RWPE1 (cell line): ENCODE measurements at places on chromosomes 7 and 10.

- no peak for DNase-seq
These were observed 744.7 kb upstream of the GALNT17 start for GRCh38 chr7:70387217-70387616.

- DNase-seq: no peak
These were observed 7.2 kb downstream of the NFE2L3 start for GRCh38 chr7:26159243-26159642.

DNA sequence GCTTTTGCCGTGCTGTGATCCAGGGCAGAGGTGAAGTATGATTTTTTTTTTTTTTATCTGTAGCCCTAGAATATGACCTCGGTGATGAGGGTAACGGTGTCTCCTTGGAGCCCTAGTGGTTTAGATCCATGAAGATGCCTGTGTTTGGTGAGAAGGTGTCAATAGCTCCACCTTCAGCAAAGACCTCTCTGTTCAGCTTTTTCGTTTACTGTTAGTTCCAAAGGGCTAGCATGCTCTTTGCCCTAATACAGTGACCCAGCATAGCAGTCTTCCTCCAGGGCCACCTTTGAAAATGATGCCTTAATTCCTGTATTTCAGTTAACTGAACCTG lies 746 bp upstream of the MRPS16 start:
- no peak for DNase-seq

- no peak for DNase-seq
These were observed 87.3 kb upstream of the TARP start for GRCh38 chr7:38360776-38361175.

- peak; percentile 68 for DNase-seq
These were observed 164.6 kb downstream of the ANKRD30A start for GRCh38 chr10:37289833-37290464.

DNA sequence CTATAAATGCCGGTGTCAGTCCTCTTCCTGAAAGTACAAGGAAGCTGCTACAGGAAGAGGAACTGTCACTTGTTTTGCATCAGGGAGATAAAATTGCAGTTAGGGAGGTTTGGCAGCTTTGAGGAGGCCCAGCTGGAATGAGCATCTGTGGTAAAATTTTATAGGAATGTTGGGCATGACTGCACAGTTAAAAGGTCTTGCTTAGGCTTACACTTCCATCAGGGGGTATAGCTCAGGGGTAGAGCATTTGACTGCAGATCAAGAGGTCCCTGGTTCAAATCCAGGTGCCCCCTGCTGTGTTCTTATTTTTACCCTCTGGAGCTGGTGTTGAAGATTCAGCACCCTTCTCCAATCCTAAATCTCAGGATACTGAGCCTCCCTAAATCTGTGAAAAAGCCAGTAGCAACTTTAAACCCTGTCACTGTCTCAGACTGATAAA lies 65.9 kb downstream of the ZNF467 start:
- DNase-seq: no peak

DNA sequence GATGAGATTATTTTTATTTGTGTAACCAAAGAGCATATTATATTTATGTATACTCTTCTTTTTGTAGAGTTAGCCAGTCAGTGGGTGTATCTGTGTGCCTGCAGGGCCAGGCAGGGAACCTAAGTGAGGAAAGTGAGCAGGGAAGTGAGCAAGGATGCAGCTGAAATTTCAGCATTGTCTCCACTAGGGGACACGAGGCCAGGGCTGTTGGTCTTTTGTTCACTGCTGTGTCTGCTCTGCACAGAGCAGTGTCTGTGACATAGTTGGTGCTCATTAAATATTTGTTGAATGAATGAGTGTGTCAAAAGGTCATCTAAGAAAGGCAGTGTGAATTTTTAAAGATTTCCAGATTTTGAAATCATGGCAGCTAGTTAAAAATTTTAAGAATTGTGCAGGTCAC lies 51.8 kb downstream of the SUGCT start:
- DNase-seq: no peak

GRCh38 chr7:98107313-98107721 lies 655 bp downstream of the LMTK2 start:
- peak; percentile 14 for DNase-seq

DNA sequence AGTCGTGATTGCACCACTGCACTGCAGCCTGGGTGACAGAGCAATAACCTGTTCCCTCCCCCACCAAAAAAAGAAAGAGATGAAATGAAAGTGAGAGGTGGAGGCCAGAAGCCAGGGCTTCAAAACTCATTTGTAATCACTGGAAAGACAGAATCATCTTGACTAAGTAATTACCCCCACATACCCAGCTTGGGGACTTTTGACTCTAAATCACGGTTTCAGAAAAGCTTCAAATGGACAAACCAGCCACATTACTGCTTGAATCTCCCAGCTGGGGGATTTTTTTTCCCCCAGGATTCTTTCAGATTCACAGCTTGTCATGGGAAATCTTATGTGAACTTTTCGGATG lies 361.0 kb downstream of the FRMD4A start:
- no peak for DNase-seq

GRCh38 chr10:123563581-123563855 lies 102.6 kb upstream of the GPR26 start:
- DNase-seq: no peak

DNA sequence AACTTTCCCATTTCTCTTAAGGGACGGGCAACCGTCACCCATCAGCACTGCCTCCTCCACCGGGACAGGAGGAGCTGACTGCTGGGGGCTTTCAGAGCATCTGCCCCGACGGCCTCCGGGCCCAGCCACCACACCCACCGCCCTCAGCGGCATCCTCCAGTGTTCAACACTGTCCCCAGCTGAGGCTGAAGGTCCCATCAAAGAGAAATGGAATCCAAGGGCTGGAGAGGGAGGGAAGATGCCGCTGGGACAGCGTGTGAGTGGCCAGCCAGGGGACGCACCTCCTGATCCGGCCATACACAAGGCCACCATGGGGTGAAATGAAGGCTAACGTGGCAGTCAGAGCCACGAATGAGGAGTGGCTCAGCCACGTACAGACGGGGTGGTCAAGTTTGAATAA lies 153.6 kb upstream of the PPP2R2D start:
- no peak for DNase-seq

- no peak for DNase-seq
These were observed 171.2 kb downstream of the DNAJB6 start for GRCh38 chr7:157507987-157508386.

DNA sequence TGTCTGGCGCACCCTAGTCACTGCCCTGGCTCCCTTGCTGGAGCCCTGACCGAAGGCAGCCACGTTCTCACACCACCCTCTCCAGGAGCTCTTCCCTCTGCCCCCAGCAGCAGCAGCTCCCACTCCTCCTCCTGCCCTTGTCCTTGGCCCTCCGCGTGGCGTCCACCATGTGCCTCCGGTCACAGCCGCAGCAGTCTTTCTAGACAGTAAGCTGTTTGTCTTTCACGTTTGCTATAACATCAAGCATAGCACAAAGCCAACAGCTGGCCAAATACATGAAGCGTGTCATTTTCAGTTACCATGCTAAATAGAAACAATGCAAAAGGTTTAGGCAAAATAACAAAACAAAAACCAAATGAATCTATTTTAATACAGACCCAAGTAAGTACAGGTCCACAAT lies 3.3 kb downstream of the PITRM1 start:
- no peak for DNase-seq

- no peak for DNase-seq
These were observed 82.2 kb downstream of the SLC16A9 start for GRCh38 chr10:59627366-59628018.

DNA sequence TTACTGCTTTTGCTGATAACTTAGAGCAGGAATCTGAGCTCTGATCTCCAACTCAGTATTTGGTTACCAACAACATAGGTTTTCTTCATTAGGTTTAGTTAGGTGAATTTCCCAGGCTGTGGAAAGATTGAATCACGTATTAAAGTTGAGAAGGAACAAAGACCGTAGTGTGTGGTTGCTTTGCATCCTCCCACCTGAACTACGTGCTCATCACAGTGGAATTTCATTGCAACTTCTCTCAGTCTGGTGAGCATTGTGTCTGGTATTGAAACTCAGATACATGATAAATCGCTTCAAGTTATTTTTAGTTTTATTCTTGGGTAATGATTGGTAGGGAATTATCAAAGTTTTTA lies 139.4 kb upstream of the AKR1E2 start:
- peak; percentile 88 for DNase-seq

DNA sequence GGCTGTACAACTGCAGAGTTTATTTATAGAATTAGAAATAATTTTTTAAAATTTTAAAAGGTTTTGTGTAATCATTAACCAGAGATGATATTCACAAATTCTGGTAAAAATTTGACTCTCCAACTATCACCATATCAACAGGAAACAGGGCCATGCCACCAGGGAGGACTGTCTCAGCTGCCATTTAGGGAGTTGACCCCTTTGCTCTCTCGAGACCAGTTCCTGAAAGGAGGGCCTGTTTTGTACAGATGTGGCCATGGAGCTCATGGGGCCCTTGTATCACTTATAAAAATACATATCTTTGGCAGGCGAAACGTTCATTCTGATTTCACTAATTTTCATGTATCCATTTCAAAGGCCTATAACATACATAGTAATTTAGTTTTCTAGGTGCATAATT lies 20.3 kb downstream of the H2AZ2 start:
- DNase-seq: no peak

DNA sequence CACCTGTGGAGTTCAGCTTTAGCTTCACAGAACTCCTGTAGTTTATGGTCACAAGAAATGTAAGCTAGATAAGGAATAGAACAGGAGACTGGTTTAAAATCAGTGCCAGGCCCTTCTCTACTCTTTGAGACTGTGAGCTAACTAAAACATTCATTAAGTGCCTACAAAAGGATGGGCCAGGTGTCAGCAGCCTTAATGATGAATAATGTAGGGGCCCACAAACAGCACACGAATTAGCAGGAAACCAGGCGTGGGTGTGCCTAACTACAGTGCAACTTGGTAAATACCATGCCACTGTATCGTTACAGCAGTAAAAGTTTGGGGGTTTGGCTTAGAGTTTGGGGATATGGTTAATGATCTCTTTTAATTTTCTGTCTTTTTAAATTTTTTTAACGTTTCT lies 6.1 kb upstream of the ABLIM1 start:
- DNase-seq: no peak

DNA sequence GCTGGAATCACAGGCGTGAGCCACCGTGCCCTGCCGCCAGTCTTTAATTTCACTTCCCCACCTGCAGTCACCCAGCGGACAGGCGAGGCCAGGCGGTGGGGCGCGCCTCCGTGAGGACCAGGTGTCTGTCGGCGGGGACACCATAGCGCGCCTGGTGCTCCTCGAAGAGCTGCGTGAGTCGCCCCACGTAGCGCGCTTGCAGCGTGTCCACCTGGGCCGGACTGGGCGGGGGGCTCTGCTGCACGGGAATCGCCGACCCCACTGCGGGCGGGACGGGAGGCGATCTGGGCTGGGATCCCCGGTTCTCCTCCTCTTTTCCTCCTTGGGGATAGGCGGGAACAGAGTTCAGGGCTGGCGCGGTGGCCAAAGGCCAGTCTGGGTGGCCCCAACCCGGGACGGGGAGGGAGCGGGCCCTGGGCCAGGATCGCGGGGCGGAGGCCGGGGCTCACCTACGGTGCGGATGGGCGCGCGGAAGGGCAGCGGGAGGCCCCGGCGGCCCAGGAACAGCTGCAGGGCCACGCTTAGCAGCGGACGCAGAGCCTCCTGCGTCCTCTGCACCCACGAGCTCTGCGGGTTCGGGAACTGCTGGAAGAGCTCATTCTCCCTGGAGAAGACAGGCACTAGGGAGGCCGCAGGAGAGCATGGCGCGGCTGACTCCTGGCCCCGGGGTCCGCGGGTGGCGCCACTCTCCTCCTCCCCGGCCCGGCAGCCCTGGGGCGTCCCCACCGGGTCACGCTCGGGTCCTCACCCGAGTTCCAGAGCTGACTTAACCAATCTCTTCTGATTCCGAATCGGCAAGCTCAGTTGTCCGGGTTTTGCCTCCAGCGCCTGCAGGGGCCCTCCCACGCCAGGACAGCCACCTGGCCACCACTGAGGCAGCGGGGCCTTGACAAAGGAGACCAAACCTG lies 1.1 kb upstream of the MOGAT3 start:
- DNase-seq: no peak

DNA sequence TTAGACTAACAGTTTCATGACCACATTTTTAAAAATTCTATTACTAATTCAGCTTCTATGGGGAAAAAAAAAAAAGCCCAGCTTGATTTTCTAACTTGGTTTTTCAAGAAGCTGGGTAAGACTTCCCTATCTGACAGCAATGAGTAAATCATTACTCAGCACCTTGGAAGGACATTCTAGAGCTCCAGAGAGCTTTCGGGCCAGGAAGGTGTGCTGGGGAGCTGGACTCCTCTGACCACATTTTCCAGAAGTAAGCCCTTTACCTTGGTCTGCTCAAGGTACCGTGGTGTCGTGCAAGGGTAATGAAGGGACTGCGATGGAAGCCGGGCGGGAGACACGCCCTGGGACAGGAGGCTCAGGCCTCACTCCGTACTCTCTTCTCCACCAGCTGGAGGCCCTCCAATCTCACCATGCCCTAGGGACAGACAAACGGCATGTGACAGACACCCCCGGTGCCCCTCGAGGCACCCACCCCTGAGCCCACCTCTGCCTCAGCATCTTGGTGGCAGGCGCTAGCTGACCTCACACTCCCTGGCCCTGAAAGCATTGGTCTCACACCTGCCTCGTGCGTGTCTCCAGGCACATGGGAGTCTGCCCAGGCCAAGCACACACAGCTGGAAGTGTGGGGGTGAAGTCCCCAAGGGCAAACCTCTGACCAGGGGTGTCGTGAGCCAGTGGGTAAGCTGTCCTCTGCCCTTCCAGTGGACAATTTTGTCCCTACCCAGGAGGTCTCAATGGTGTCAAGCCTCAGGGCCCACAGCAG lies 152.1 kb downstream of the OAT start:
- DNase-seq: peak; percentile 30

DNA sequence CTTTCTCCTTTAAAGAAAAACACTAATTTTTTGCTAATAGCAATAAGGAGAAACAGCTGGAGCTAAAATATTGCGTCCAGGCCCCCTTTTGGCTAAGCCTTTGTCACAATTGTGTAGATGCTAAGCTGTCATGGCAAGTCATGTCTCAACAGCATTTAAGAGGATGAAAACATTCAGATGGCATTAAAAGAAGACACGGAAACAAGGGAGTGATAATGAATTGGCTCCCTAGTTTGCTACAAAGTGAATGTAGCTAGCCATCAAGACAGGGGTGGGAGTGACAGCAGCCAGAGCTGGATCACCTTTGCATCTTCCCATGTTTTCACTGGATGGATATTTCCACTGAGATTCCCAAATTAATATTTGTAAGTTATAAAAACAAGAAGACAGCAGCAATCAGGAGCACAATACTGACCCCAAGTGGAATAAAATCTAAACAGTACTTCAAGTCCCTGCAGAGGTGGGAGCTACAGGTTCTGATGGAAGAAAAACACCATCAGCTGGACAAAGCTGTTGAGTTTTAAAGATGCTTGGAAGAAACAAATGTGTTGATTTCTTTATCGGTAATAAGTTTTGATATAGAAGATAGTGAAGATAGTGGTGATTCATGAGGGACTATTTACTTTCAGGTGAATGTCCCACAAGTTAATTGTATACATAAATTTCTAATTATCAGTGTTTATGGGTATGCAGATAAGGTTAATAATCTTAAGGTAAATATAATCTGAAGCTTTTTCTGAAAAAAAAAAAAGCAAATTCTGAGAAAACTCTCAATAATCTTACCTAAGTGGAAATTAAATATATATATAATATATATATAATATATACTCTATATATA lies 129.4 kb downstream of the SLC16A9 start:
- DNase-seq: peak; percentile 26
